ENCODE measurements at places on chromosomes 16 and 17. TPM values are rescaled to one million over a fixed set of nuclear protein-coding genes. Genes with fewer than 3 reads are reported as not detected.

GRCh38 chr16:75105306-75106061 lies 11.1 kb downstream of the LDHD start:
- DNase-seq, result no peak

- no peak for DNase-seq
These were observed 186.6 kb downstream of the C16orf78 start for GRCh38 chr16:49560004-49560830.

DNA sequence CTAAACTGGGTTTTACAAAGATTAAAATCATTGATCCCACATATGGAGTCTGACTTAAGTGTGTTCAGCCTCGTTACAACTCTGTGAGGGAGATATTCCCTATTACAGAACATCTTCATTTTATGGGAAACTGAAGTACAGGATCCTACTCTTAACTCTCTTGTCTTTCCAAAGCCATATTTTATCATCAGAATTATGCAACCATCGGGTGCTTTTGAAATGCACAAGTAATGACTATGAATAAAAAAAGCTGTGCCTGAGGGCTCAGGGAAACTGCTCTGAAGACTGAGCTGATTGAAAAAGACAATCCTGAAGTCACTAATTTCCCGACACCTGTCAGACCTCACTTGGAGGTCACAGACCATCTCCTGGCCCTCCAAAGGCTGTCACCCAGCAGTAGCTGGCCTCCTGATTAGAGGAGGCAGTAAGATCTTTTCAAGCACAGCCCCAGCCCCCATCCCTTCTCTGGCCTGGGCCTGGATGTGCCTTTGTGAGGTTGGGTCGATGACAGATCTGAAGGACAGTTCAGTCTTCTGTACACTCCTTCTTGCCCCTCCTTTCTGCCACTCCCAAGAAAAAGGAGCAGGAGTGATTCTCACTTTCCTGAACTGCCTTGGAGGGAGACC lies 5.6 kb downstream of the AKAP1 start:
- no peak for DNase-seq

GRCh38 chr17:73141411-73141810 lies 23.4 kb upstream of the SSTR2 start:
- DNase-seq, result no peak

PERCC1 gene
- total RNA-seq, result 2.1 TPM

DNA sequence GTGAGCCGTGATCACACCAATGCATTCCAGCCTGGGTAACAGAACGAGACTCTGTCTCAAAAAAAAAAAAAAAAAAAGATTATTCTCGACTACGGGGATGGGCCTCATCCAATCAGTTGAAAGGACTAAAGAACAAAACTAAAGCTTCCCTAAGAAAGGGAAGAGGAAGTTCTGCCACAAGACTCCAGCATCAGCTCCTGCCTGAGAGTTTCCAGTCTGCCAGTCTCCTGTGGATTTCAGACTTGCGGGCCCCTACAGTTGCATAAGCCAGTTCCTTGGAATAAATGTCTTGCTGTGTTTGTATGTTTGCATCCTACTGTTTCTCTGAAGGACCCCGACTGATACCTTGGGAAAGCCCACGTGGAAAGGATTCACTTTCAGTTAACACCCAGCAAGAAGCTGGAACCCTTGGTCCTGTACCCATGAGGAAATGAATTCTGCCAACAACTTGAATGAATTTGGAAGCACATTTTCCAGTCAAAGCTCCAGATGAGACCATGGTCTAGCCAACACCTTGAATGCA lies 26.3 kb upstream of the FZD2 start:
- no peak for DNase-seq

GRCh38 chr16:65889533-65889966 lies 476.9 kb upstream of the CDH5 start:
- no peak for DNase-seq

LLGL2 gene
- total RNA-seq, result 165 TPM

ZFPM1 gene
- 25.9 TPM for total RNA-seq

DNA sequence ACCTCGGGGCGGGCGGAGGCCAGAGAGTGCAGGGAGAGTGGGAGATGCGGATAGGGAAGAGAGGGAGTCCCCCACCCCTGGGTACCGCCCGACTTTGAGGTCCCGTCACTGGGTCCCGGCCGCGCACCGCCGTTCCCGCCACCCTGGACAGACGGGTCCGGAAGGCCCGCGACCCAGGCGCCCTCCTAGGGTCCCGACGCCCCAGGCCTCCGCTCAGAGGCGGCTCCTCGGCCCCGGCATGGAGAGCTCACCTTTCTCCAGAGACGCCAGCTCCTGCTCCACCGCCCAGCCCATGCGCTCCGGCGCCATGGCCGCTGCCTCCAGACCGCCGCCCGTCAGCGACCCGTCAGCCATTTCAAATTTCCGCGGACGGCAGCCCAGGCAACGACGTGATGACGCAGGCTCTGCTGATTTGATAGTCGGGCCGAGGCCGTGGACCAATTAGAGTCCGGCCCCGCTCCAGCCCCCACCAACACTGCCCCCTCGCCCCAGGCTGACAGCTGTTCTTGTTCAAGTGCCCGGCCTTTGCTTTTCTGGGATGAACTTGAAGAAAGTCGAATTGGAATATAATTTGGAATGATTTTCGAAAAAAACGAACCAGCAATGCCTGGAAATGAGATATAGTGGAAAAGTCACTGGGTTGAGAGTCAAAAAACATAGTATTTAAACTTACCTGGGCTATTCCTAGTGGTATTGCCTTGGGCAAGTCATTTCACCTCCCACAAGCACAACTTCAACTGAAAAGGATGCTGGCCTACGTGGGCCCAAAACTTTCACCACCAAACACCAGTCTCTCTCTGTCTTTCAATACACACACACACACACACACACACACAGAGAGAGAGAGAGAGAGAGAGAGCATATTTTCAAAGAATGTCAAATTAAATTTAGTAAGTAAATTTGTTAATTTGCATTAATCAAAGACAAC lies at the start of gene SHCBP1:
SHCBP1 (minus strand) TSS at position 374 of the 928 bp plus-strand sequence; CDS start at position 354, 20 bp downstream.
- peak; percentile 87 for DNase-seq

CDIP1 gene
- total RNA-seq, result 45.0 TPM

GRCh38 chr17:80222376-80223141 lies 2.3 kb downstream of the SLC26A11 start:
- no peak for DNase-seq

- DNase-seq, result peak; percentile 64
These were observed 33.2 kb upstream of the PLCG2 start for GRCh38 chr16:81745704-81746558.

GRCh38 chr17:74798239-74798707 lies 22.1 kb upstream of the NAT9 start:
- DNase-seq, result no peak

GRCh38 chr16:268141-269053 lies 7.3 kb downstream of the RGS11 start:
- no peak for DNase-seq

DNA sequence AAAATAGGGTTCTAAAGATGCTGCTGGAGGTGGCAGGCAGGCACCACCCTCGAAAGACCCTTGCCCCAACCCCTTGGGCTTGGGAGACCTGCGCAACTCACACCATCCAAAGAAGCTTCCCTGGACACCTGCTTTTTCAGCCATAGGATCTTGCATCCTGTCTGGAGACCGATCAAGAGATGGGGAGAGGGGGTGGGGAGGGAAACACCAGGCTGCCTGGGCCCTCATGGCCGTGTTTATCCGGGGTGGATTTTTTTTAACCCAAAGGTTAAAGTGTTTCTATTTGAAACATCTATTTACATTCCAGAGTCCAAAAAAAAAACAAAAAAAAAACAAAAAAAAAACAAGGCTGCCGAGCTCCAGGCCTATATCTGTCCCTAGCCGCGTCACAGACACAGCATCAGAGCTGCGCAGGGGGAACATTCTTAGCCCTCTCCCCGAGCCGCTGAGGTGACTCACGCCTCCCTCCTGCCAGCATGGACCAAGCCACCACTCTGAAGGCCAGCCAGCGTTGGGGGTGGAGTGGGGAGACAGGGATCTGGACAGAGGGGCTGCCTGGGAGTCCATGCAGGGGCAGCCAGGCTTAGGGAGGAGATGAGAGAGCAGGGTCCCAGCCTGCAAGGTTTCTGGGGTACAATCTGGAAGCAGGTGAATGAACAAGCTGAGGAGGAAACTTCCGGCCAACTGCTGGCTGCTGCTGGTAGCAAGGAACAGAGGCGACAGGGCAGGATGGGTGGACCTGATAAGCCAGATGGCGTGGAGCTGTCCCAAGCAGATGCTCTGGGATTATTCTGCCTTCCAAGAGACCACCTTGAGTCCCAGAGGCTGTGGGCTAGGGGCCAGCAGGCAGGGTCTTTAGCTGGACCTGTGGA lies 14.8 kb downstream of the HDAC5 start:
- DNase-seq, result peak; percentile 82

DNA sequence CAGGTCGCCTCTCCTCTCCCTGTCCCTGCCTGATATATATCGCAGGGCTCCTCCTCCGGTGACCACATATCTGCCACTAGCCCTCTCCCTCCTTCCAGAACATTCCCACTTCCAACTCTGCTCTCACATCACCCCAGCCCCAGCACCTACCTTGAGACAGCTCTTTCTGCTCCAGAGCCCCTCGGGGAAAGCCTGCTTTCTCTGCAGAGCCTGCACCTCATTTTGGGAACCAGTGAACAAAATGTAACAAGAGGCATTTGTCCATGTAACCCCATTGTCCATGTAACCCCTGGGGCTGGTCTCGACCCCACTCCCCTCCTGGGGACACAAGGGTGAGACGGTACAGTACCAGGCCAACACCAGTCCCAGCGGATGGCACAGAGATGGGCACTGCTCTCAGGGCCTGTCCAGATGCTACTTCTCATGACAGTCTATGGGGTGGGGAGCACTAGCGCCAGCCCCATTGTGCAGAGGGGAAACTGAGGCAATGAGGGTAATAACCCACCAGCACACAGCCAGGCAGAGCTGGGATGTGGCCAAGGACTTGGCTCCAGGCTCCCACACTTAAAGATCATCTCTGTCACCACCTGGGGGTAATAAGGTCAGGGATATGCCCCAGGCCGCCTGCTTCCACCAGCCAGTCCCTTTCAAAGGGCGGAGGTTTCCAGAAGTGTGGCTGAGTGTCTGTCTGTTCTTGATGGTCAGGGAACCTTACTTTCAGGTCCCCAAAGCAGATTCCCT lies 42.9 kb downstream of the TBC1D16 start:
- DNase-seq, result no peak

TNFRSF13B gene
- not detected for total RNA-seq

- DNase-seq, result no peak
These were observed 17.7 kb downstream of the HID1 start for GRCh38 chr17:74954665-74955421.

DNA sequence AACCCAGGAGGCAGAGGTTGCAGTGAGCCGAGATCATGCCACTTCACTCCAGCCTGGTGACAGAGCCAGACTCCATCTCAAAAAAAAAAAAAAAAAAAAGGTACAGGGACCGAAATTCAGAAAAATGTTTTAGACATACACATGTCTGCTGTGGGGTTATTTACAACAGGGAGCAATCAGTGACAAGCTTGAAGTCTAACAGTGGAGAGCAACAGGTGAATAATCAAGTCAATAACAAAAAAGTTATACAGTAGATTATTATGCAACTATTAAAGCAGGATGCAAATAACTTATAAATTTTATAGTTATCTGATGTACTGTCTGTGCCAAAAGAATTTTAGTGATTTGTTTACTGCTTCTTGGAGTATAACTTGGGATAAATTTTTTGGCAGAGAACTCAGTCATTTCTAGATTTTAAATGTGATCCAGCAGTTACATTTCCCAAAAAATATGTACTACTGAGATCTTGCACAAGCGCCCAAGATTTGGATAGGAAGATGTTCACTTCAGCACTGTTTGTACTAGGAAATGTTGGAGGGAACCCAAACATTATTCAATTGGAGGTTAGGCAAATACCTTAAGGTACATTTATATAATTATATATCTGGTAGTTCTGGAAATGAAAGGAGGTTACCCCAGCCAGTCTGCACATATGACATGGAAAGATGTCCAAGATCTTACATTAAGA lies 34.1 kb downstream of the EEF2K start:
- no peak for DNase-seq

DNA sequence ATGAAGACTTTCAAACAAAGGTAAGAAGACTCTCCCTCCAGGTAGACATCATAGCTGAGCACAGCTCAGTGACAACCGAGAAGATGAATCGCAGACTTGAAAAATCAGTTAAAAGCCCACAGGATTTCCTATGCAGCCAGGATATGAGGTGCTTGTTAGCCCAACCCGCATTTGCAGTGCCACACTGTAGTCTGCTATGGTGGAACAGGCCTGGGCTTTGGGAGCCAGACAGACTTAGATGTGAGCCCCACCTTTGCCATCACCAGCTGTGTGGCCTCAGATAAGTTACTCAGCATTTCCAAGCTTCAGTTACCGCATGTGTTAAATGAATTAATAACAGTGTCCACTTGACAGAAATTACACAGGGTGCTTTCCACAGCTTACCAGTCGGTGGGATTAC lies 204.4 kb upstream of the HS3ST3A1 start:
- no peak for DNase-seq

NAA38 gene
- 27.4 TPM for total RNA-seq

GRCh38 chr17:64174686-64175456 lies 44.9 kb upstream of the ERN1 start:
- no peak for DNase-seq

GRCh38 chr17:19343671-19344151 lies 18.8 kb downstream of the B9D1 start:
- DNase-seq, result no peak

DNA sequence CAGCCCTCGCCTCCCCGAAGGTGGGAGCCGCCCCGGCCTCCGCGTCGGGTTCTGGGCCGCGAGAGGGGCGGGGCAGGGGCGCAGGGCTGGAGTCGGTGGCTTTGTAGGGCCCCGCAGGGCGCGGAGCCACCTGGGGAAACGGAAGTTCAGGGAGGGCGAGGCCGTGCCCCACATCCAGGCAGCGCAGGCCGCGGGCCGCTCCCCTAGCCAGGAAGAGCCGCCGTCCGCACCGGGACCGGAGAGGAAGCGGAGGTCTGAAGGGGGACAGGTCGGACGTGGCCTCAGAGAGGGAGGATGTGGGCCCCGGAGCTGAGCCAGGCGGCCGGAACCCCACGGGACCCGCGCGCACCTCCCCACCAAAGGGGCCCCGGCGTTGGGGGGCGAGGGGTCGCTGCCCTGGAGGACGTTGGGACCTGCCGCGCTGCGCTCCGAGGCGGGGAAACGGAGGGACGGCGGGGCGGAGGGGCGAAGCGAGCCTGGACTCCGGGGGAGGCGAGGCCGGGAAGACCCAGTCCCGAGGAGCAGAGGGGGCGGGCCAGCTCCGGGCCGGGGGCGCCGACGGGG lies 482 bp upstream of the SLC16A3 start:
- no peak for DNase-seq

Measured in Caco-2 (cell line).